ENCODE measurements at places on chromosomes 13 and 19.

GRCh38 chr13:59413126-59413525, 750.6 kb downstream of the DIAPH3 start:
- DNase-seq, result no peak

- DNase-seq, result no peak
Measured at GRCh38 chr13:110092831-110093247, 214.1 kb downstream of the COL4A1 start.

- DNase-seq, result no peak
Measured at GRCh38 chr19:34678421-34678820, 943 bp downstream of the ZNF302 start.

- DNase-seq, result peak; percentile 51
Measured at GRCh38 chr19:32691291-32691951, at the start of gene NUDT19. TSS of gene NUDT19 (plus strand) at chr19:32691821. CDS start at chr19:32691961, 140 bp downstream.

- no peak for DNase-seq
Measured at GRCh38 chr13:25179832-25180774, 8.0 kb upstream of the AMER2 start.

GRCh38 chr19:1064661-1065605, 2.0 kb upstream of the ARHGAP45 start:
- no peak for DNase-seq

- DNase-seq, result no peak
Measured at GRCh38 chr13:25796474-25796873, 255.3 kb downstream of the SHISA2 start.

GRCh38 chr19:6076675-6077463, 33.4 kb downstream of the RFX2 start:
- DNase-seq, result no peak

DNA sequence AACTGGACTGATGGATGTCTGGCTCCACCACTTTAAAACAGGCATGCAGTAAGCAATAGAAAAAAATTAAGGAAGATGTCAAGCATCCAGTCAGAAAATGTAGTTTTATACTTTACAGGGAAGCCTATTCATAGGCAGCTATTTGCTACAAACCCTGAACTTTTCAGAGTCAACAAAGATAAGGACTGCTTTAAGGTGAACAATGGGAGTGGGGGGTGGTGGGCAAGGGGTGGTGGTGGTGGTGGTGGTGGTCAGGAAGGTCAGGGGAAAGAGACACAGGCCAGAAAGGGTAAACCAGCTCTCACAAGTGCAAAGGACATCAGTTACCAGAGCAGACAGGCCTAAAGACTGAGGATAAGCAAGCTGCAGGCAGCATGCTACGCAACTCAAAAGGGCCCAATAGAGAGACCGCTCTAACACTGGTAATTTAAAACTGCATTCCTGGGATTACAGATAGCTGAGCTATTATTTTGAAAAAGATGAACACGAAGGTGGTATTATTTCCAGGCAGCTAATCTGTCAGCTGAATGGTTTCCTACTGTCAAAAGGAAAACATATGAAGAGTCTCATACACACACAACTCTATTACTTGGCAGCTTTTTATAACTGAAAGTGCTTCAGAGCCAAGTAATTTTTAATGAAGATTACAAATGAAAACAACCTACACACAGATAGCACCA, 14.8 kb downstream of the BRD4 start:
- no peak for DNase-seq

- no peak for DNase-seq
Measured at GRCh38 chr13:77918391-77919245, at the start of gene EDNRB. TSS of gene EDNRB (minus strand) at chr13:77918831. CDS start at chr13:77918573, 258 bp downstream.

DNA sequence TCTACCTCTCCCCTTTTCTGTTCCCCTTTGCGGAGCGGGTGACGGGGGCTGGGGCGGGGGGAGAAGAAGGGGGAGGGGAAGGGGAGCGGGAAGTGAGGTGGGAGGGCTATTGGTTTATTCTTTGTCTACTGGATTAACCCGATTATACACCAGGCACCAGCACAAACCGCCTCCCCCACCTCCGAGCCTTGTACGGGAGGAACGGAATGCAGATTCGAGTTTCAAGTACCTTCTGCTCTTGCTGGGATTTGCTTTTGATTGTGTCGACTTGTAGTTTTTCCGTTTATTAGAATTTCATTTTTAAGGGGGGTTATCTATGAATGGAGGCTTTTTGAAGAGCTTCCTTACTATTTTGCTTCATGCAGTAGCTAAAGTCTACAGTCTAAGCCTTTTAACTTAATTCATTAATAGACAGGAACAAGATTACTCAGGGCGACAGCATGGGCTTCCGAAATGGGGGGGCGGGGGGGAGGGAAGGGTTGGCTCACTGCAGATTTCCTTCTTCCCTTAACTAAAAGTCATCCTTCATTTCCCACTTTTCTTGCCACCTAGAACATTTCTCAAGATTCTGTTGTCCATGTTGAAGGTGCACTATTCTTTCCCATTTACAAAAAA, 937 bp upstream of the SPRY2 start:
- no peak for DNase-seq

DNA sequence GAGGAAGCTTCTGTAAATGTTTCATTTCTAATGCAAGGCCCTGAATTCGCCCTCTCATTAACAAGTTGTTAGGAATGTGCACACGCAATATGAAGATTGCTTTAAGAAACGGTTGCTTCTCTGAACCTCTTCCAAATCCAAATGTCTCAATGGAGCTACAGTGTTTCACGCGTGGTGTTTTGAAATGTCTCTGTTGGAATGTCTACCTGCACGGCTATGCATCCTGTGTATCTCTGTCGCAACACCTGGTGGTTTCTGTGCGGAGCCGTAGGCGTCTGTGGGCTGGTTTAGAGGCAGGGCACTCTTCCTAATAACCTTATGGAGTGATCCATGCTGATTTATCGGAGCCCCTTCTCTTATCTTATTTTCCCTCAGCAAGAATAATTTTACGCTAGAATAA, 1584.2 kb upstream of the SLC10A2 start:
- DNase-seq, result no peak

DNA sequence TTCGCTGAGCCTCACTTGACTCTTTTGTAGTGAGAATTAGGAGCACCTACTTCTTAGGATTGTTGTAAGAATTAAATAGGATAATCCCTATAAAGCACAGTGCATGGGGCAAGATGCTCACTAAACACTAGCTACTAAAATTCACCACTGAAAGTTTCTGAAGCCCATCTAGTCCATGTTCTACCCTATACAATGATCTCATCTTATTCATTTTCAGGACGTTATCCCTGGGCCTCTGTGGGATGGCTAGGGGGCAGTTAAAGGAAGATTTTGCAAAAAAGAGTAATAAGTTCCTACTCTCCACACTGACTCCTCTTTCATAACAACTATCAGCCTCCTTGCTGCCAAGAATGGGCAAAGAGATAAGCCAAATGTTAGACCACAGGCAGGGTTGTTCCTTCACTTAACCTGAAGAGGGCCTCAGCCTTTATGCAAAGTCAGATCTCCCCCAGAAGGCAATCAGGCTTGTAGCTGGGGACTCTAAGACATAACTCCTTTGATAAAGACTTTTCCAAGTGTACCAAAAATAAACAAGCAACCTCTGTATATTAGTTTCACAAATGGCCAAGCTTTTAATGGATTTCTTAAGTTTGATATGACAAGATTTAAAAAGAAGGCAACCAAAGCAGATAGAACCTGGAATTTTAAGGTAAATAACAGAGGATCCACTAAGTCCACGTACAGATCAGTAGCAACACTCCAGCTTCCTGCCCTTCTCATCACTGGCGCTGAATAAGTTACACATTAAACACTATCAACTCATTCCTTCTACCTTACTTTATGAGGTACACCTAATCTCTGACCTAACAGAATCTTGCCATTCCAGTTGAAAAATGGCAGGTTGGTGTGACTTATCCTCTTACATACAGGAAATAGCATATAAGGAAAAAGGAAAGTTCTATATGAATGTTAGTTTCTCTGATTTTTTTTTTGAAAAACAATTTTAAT, 44.4 kb downstream of the ELF1 start:
- no peak for DNase-seq

DNA sequence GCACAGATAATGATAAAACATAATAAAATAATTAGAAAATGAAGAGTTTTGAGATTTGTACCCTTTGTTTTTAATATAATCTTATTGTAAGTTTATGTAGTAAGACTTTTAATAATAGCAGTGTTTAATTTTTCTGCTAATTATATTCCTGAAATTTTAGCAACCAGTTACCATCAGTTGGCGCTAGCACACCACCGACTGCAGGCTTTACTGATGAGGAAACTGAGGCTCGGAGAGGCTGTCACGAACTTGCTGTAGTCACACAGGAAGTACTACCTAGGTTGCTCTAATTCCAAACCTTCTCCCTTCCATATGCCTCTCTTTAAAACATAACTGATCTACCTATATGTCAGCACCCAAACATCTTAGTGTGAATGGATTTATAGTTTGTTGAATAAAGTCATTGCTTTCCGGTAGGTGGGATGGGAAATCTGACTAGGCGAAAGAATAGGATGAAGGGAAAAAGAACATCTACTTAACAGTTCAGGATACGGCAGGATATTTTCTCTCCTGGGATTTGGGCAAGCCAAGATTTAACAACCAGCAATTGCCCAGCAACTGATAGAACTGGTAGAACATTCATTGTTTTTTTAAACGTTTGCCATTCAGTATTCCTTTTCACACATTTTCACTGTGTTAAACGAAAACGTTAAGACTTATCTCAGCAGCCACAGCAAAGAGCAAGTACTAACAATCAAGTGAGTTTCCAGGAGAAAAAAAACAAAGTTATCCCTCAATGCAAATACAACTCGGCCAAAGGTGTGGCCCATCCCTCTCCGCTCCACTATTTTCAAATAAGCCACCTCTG, 822 bp upstream of the RFXAP start:
- no peak for DNase-seq

GRCh38 chr13:79686441-79686840, 205.5 kb downstream of the NDFIP2 start:
- DNase-seq, result no peak

GRCh38 chr13:59247171-59247570, 916.6 kb downstream of the DIAPH3 start:
- no peak for DNase-seq

- no peak for DNase-seq
Measured at GRCh38 chr13:23621316-23621645, 51.1 kb downstream of the TNFRSF19 start.

DNA sequence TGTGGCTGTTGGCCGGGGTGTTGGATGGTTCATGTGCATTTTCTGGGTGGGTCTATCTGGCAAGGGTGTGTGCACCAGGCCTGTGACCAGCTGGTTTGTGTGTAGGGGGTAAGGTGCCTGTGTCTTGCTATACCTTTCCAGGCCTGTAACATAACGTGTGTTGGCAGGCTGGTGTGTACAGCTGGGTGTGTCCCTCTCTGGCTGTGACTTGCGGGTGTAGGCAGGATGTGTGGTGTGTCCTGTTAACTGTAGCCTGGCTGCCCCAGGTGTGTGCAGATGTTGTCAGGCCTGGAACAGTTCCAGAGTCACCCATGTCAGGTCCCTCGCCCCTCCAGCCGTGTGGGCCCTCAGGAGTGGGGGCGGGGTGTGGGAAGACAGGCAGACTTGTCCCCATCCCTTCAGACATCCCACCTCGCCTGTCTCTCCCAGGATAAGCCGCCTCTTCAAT, 9.8 kb downstream of the KCTD15 start:
- no peak for DNase-seq

- no peak for DNase-seq
Measured at GRCh38 chr13:91359111-91359510, 11.6 kb downstream of the MIR17HG start.

GRCh38 chr19:39645800-39646411, 9.8 kb upstream of the LGALS16 start:
- no peak for DNase-seq

DNA sequence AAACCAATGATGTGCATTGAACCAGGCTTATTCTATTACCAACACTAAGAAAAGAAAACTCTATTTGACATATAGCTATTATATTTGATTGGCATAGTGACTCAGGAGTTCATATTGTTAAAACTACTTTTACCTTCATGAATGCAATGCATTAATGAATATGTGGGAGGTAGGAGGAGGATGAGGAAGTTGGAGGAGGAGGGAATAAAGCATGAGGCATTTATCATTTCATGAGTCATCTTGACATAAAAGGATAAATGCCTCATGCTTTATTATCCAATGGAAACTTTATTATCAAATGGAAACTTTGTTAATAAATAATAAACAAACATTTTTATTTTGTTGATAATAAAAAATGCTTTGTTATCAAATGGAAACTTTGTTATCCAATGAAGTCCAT, 116.5 kb downstream of the SPRY2 start:
- DNase-seq, result no peak

DNA sequence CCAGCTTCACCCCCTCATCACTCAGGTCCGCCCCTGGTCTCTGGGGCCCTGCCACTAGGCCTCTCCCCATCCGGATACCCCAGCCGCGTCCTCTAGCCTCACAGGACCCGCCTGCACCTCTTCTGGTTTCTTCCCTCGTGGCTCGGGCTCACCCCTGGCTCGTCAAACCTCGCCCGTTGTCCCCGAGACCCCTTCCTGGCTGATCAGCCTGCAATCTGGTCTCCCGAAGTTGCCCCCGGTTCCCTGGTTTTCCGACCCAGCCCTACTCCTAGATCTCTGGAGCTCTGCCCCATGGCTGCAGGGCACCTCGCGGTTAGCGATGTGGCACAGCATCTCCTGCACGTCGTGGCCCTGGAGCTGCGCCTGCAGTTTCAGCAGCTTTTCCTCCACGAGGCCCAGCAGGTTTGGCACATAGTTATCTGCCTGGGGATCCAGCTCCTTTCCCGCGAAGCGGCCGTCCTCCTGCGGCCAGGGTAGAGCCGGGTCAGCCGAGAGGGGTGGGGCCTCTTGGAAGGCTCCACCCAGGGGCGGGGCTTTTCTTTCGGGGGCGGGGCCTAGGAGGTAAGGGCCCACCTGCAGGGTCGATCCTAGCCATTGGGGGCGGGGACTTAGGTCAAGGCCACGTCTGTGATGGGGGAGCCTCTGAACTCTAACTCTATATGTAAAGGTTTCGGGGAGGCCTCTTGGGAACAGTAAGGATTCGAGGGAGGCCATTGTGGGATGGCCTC, 2.4 kb upstream of the RGL3 start:
- DNase-seq, result no peak

DNA sequence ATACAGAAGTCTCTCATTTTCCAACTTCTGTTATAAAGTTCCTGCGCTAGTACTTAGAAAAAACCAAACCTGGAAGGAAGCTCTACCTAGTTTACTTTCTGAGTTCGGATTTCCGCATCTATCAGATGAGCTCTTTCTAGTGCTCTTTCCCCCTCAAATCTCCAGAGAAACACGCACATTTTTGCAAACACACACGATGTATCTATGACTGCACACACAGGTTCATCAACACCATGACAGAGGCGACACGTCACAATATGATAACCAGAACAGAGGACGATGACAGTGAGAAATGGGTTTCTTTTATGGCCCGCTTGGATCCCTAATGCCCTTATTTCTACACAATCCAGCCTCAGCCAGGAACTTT, 629 bp upstream of the LRRC63 start:
- no peak for DNase-seq

GRCh38 chr13:101325423-101325822, 90.9 kb downstream of the NALCN start:
- DNase-seq, result no peak

- no peak for DNase-seq
Measured at GRCh38 chr13:66329988-66330451, 900.1 kb downstream of the PCDH9 start.

- DNase-seq, result no peak
Measured at GRCh38 chr19:54252845-54253244, 4.2 kb downstream of the LILRB5 start.

GRCh38 chr19:58586133-58586765, 13.1 kb upstream of the MZF1 start:
- no peak for DNase-seq

GRCh38 chr19:13099073-13099999, 3.3 kb downstream of the LYL1 start:
- DNase-seq, result no peak

Data from stimulated activated CD8-positive, alpha-beta memory T cell treated with anti-CD3 and anti-CD28 coated beads, Interleukin-15, amount 100 ng/mL, for 24 hours (primary cell).